H9 (cell line): ENCODE measurements at places on chromosomes 2 and 18.

- DNase-seq = no peak
Measured at GRCh38 chr2:4673025-4673489, 969.7 kb downstream of the DCDC2C start.

- no peak for DNase-seq
Measured at GRCh38 chr2:17270894-17271293, 247.3 kb downstream of the RAD51AP2 start.

- DNase-seq = no peak
Measured at GRCh38 chr2:108947271-108947907, 41.6 kb downstream of the EDAR start.

- no peak for DNase-seq
Measured at GRCh38 chr2:122795763-122796162, 1040.3 kb downstream of the TSN start.

- no peak for DNase-seq
Measured at GRCh38 chr2:219467736-219468075, 31.0 kb upstream of the GMPPA start.

- DNase-seq = peak; percentile 54
Measured at GRCh38 chr18:80200171-80200931, 47.0 kb downstream of the PARD6G start.

DNA sequence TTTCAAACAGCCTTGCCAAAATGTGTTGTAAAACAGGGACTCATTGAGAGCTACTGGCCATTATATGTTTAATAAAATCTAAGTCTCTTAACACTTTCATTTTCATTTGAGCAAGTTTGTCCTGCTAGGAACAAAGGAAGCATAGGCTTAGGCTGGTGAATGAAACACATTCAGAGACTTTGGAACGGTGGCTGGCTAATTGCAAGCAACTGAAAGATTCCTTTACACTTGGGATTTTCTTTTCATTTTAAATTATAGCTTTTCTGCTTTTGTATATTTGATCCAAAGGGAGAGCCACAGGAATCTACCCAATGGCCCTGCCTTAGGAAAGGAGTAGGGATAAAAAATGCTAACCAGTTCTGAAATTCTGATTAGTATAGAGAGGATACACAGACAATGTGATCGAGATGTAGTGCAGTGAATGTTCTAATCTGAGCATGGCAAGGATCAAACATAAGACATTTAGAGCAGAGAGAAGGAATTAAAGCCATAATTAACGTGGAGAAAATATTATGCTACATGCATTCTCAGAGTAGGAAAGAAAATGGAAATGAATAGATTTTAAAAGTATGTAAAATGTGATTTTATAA, 911.4 kb upstream of the SLC39A10 start:
- DNase-seq = no peak
